COR-L47 (cell line): ENCODE measurements at places on chromosomes 6 and 20.

GRCh38 chr6:24545183-24545582, 50.4 kb downstream of the ALDH5A1 start:
- DNase-seq: no peak

GRCh38 chr6:39087197-39087596, 27.8 kb downstream of the SAYSD1 start:
- no peak for DNase-seq

DNA sequence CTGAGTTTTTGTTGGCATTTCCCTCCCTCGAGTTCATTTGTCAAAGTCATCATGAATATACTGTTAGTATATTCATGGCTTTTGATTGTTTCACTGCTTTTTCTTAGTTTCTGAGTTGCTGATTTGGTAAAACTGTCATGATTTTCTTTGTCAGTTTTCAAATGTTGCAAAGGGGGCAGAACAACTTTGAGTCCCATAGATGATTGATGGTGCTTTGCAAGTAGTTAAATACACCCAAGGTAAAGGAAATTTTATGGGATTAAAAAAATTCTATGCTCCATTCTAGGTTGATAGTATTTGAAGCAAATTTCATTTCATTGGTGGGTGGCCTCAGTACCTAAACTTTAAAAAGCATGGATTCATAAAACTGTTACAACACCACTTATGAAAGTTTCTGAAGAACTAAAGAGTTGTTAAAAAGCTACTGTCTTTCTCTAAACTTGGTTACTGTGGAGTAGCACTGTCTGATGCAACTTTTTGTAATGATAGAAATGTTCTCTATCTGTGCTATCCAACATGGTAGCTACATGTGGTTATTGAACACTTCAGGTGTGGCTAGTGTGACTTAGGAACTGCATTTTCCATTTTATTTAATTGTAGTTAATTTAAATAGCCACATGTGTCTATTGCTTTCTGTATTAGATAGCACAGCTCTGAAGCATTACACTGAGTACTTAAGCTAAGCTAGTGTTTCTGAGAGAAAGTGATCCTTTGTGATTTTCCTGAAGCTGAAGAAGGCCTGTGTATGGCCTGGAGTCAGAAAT, 153.6 kb downstream of the ZFAND3 start:
- DNase-seq: no peak

- DNase-seq: no peak
Measured at GRCh38 chr6:144673807-144674206, 388.7 kb downstream of the UTRN start.

DNA sequence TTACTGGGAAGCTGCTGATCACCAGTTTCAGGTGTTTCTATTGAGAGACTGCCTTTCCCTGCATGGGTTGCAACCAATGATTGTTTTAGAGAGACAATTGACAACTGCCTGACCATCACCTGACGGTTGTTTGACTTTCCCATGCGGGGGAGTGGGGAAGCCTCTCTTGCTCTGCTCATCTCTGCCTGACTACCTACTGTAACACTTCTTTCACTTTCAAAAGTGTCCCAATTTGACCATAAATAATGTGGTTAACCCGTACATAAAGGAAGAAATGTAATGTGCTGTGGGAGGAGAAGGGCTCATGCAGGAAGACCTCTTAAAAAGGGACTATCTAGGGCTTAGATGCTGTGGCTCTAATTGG, 122.1 kb upstream of the PHACTR1 start:
- no peak for DNase-seq

DNA sequence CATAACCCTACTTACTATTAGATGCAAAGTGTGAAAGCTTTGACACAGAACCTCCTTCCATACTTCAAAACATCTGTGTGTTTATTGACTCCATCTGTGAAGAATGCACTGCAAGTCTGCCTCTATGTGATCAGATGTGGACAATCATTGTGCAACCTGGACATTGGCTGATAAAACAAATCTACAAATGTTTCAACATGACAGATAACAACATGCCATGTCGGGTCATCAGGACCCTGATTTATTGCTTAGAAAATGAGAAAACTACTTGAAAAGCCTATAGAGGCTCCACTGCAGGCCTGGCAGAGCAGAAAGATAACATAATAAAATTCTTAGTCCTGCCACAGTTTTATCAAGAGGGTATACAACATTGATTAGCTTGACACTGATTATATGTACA, 1286.4 kb downstream of the GRIK2 start:
- DNase-seq: no peak

GRCh38 chr6:81727876-81728517, 24.5 kb downstream of the TENT5A start:
- DNase-seq: no peak

GRCh38 chr20:37915800-37916570, 13.1 kb downstream of the VSTM2L start:
- DNase-seq: no peak

- no peak for DNase-seq
Measured at GRCh38 chr6:109053336-109053735, 41.3 kb downstream of the SESN1 start.

DNA sequence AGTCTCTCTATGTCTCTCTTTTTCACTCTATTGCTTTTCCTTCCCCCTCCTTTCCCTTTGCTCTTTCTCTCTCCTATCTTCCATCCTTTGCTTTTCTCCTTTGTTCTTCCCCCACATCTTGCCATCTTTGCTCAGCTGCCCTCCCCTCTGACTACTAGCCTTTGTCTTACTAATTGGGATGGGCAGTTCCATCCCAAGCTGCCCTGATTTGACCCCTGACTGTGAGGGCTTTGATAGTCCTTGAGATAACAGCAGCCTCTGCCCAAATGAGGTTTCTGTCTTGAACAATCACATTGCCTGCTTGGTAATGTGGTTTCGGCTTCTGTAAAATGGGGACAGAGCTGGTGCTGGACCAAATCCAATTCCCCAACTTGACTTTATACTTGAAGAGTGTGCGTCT, 327.7 kb downstream of the DHX35 start:
- no peak for DNase-seq

- no peak for DNase-seq
Measured at GRCh38 chr20:48724382-48724781, 103.4 kb downstream of the PREX1 start.

DNA sequence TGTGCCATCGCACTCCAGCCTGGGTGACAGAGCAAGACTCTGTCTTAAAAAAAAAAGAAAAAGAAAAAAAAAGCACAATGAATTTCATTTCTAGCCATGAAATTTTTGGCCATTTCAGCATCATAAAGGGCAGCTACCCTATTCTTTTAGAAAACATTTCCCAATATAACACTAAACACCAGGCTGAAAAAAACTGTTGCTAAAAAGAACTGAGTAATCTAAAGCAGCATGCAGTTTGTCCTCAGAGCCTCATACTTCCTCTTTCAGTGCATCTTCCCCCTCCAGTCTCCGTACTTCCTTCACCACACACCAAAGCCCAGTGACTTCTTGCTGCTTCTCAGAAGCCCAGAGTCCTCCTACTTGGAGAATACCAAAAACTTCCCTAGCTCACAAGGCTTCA, 5.6 kb upstream of the IFNGR1 start:
- DNase-seq: no peak

DNA sequence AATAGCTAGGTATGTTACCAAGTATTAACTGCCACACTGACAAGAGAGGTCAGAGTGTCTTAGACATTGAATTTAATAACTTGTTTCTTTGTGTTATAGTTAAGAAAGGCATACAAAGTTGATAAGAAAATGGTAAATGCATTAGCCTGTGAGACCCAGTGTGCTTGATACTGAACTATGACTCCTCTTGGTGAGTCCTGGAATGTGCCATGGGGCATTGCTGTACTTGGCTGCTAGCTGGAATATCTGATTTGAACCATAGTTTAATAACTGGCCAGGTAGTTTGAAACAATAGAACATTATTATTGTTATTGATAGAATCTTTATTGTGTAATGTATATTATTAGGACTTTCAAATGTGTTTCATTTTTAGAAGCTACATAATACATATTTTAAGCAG, 70.0 kb downstream of the ZFAND3 start:
- no peak for DNase-seq

DNA sequence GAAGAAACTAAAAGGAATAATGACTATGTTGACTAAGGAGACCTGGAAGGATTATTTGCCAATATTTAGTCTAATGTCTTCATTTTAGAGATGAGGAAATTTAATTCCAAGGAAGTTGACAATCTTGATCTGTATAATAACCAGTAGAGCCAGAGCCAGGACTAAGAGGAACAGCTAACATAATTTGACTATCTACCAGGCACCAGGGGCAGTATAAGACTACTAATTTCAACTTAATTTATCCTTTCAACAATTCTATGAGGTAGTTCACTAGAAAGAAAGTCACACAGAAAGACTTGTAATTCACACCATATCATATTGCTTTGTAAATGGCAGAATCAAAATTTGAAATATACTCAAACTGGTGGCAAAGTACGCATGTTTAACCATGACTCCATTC, 273.0 kb upstream of the STXBP5 start:
- no peak for DNase-seq

DNA sequence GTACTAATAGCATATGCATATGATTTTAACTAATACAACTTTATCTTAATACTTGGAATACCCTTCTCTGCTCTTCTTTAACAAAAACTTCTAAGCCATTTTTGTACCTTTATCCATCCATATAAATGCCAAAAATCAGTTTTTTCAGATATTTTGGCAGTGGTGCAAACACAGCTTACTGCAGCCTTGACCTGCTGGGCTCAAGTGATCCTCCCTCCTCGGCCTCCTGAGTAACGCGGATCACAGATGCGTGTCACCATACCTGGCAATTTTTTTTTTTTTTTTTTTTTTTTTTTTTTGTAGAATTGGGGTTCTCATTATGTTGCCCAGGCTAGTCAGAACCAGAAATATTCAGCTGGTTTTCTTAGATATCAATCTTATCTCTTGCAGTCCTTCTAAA, 54.1 kb upstream of the SMIM29 start:
- no peak for DNase-seq

DNA sequence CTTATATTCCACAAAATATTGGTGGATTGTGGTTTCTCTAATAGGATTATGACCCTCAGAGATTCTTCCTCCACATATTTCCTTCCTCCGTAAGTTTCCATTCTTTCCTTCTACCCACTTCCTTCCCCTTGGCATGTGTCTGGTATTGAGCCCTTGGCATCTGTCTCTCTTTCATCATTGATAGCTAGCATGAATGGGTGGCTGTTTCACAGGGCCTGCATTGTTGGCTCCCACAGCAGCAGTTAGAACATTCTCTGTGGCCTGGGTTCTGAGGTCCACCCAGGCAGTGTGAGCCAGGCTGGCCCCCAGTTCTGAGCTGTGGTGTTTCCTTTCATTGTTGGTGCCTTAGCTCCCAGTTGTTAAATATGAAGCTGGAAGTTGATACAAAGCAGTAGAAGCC, 125.3 kb downstream of the ANKS1A start:
- DNase-seq: no peak

GRCh38 chr6:47669684-47670513, 28.5 kb upstream of the ADGRF4 start:
- DNase-seq: peak; percentile 33
